ENCODE measurements at places on chromosomes 5 and 9. TPM values are rescaled to one million over a fixed set of nuclear protein-coding genes. Genes with fewer than 3 reads are reported as not detected.

DNA sequence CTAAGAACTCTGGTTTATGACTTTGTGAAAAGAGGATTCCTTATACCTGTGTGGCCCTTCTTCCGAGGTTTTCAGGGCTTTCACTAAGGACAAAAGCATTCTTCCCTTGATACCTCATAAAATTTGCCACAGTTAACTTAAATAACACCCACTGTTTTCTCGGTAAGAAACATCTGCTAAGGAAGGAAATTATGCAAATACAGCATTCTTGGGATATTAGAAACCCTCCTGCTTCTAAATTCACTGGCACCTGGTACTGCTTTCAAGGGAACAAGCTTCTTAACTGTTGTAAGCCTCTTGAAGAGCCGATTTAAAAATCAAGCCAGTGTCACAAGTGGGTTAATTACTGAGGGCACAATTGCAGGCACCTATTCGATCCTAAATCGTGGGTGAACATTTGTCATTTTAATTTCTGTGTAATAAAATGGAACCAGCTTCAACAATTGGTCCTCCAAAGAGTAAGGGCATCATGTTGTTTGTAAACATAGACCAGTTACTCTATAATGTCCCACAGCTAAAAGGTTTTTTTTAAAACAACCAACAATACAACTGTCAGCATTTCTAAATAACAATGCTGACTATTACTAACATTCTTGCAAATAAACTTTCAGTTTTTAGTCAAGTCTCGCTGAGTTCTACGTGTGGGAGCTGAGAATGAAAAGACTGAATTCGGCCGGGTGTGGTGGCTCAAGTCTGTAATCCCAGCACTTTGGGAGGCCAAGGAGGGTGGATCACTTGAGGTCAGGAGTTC is 26.6 kb downstream of the AK3 start:
- DNase-seq = no peak

- no peak for DNase-seq
Measured at GRCh38 chr5:148623741-148624140, 30.6 kb downstream of the HTR4 start.

Gene HIGD2A
- total RNA-seq = 103 TPM

Gene GCNT4
- total RNA-seq = 5.2 TPM

- DNase-seq = no peak
Measured at GRCh38 chr9:118984607-118985006, 384.6 kb downstream of the BRINP1 start.

GRCh38 chr5:141816598-141817399 is 61.4 kb downstream of the PCDH1 start:
- no peak for DNase-seq

GRCh38 chr9:128394379-128395168 is 23.4 kb downstream of the URM1 start:
- DNase-seq = no peak

Gene SNCAIP
- total RNA-seq = 6.7 TPM

DNA sequence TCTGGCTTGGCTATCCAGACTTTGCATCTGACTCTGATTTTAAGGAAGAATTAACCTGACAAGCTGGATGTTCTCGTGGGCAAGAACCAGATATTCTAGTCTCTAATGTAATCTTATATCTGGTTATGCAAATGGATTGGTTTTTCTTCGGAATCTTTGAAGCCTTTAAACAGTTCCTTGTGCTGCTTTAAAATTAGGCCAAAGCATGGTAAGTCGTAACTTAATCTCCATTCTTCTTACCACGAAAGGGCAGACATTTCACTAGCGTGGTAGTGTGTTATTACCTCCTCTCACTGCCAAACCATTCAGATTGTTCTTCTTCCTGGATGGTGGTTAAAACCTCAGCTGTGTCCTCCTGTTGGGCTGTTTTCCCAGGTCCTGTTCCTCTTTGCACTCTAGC is 34.1 kb upstream of the TTC23L start:
- no peak for DNase-seq

Gene SLC36A3
- total RNA-seq = not detected

DNA sequence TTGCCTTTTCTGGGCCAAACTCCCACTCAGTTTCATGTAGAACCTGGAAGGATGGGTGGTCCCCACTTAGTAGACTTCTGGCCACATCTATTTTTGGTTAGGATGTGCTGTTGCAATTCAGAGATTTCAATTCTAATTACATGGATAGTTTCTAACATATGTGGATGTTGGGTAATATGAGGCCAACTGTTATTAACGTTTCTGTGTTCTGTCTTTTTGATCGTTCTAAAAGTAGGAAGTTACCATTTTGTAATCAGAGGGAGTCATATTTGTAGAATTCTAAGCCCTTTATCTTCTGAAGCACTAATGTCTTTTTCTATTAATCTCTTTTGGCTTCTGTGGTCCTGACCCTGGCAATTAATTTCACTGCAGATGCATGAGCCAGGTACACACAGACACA is 141.6 kb upstream of the SPEF2 start:
- no peak for DNase-seq

GRCh38 chr5:142074006-142074405 is 34.6 kb upstream of the NDFIP1 start:
- no peak for DNase-seq

- no peak for DNase-seq
Measured at GRCh38 chr5:89043676-89044075, 160.7 kb upstream of the MEF2C start.

GRCh38 chr9:108049026-108049607 is 559.5 kb upstream of the KLF4 start:
- DNase-seq = no peak

Gene INSYN2B
- not detected for total RNA-seq

GRCh38 chr5:39420482-39421145 is 4.2 kb downstream of the DAB2 start:
- no peak for DNase-seq

- no peak for DNase-seq
Measured at GRCh38 chr9:103702572-103702971, 391.5 kb upstream of the SMC2 start.

Gene LIX1
- total RNA-seq = not detected

DNA sequence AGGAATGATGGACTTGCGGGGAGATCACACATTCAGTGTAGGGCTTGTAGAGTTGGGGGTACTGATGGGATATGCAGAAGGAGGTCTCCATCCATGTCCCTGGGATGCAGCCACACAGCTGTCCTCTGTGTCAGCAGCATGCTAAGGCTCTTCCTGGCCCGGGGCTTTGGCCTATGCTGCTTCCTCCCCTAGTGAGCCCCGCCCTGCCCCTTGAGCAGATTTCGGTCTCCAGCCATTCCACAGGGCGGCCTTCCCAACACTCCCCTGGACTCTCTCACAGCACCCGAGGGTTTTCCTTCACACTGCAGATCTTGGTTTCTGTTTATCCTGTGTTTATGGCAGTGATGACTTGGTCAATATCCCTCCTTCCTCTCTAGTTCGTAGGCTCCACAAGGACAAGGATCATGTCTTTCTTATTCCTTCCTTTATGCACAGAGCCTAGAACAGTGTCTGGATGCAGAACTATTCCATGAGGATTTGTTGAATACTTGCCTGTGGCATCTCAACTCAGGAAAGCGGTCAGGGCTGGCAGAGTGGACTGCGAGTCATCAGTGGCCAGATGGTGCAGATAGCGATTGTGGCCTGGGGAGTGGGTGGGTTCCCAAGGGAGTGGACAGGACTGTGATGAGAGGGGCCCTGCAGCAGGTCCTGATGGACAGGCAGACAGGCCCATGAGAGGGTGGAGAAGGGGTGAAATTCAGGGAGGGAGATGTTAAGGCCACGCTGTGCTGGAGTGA is 114.2 kb downstream of the RGS3 start:
- DNase-seq = peak; percentile 12

DNA sequence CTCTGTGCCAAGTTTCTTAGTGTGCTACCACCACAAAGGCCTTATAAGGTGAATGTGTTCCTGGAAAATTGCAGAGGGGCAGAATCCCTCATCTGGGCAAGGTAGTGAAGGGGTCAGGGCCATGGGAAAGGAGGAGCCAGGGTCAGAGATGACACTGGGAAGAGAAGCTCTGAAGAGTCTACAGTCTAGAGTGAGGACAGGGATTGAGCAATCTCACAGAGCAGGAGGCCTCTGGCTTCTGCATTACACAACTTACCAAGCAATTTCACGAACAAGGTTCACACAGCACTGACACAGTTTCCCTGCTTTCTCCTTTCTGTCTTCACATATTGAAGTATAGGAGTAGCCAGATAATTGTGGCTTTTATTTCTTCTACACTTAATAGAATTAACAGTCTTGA is 24.5 kb upstream of the IDNK start:
- DNase-seq = no peak

DNA sequence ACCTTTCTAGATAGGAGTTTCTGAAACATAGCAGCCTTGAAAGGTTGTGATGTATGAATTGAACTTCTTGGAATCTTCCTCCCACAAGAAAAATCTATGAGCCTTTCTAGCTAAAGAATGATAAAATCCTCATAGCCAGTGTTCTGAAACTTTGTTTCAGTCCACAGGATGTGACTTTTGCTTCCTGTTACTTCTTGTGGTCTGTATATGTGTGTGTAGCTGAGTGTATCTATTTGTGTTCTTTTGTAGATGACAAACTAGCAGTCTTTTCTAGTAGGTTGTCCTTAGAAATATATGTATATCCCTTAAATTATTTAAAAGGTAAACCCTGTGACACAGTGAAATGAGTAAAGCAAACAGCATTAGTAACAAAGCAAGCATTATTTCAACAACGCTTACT is 188.8 kb downstream of the MRPS30 start:
- DNase-seq = no peak

Gene LRRC19
- not detected for total RNA-seq

DNA sequence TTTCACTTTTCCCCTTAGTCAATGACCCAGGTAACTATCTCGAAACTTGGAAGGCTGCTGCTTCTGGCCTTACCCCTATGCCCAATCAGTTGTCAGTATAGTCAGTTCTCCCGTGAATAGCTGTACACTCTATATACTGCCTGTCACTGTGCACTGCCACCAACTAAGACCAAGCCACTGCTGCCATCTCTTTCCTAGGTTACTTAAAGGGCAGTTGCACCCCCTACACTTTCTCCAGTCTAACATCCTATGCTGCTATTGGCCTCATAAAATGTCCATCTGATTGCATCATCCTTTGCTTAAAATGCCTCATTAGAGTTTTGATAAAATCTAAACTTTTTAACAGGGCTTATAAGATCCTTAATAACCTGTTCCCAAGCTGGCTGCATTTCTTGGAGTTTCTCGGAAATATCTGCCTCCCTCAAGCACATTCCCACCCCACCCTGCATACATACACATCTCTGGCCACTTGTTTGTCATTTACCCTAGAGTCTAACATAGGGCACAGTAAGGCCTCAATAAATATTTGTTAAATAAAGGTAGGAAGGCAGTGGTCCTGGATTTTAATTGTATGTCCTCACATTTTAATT is 32.8 kb upstream of the TNFAIP8 start:
- no peak for DNase-seq

DNA sequence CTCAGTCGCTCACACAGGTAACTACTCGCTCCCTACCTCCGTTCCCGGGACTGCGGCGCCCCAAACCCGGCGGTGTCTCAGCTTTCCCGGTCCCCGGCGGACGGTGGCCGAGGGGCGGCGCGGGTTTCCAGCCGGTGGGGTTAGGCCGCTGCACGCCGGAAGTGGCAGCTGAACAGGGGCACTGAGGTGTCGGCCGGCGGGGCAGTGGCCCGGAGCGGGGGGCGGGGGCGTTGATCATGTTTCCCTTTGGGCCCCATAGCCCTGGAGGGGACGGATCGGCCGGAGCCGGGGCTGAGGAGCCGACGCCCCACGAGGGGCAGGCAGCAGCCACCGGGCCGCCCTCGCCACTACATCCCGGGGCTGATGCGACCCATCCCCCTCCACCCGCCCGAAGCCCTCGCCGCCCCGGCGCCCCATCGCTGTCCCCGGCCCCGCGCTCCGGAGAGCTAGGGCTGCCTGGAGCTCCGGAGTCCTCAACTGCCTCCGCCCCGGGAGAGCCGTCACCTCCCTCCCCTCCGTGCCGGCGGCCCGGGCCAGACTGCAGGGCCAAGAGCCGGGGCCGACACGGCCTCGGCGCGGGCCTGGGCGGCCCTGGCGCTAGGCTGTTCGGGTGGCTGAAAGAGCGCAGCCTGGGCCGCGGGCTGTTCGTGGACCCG is at the start of gene DCAF10:
Gene DCAF10, plus strand, starts transcription at position 167 of the 656 bp plus-strand sequence. Its CDS starts 70 bp downstream, at position 237.
- DNase-seq = peak; percentile 96

Gene HRCT1
- total RNA-seq = not detected

DNA sequence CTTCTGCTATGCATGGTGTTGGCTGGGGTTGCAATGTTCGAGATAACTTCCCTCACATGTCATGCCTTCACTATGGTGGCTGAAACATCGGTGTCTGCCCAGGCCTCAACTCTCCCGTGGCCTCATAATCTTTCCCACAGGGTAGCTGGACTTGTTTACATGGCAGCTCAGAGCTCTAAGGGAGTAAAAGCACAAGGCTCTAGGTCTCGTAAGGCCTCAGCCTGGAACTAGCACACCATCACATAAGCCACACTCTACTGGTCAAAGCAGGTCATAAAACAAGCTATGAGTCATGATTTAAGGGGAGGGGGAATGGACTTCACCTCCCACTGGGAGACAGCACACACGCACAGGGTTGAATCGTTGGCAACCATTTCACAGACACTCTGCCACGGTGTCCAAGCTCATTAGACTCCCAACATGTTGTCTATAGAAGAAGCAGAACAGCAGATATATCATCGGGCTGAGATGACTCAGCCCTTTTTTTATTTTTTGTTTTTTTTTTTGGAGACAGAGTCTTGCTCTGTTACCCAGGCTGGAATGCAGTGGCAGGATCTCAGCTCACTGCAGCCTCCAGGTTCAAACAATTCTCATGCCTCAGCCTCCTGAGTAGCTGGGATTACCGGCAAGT is 66.8 kb upstream of the IL17B start:
- no peak for DNase-seq

DNA sequence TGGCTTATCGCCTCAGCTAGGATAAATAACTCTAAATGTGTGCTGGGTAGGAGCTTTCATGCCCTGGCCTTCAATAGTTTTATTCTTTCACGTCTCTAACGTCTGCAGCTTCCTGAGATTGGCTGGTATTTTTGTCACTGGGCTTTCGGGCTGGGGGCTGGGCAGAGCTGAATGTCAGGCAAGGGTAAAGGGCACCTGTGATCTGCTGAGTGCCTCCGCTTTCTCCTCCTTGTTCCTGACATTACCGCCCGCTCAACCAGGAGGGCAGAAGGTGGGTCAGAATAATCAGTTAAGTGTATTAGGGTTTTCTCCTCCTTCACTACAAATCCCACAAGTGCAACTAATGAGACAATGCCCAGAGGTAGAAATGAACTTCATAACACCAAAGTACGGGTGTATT is 216.6 kb downstream of the TSSK1B start:
- DNase-seq = no peak

GRCh38 chr9:26597542-26598149 is 295.0 kb downstream of the CAAP1 start:
- DNase-seq = no peak

GRCh38 chr5:133994990-133995333 is 9.8 kb downstream of the VDAC1 start:
- DNase-seq = no peak

DNA sequence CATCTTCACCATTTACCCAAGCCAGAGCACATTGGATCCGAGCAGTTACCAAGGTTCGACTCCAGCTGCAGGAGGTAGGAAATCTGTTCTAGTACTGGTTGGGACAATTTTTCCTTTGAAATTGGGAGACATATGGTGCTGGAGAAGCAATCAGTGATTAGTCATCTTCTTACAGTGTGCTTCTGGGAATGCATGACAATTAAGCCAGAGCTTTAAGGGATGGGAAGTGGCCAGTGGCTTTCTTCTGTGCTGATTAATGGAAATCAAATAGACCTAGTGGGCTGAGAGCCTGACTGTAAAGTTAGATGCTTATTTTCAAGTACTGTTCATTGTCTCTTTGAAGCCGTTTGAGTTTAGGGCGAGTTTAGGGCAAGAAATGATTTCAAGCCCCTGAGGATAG is 152.1 kb downstream of the UNC13B start:
- DNase-seq = no peak

- DNase-seq = no peak
Measured at GRCh38 chr5:74630453-74631066, 10.0 kb downstream of the ENC1 start.

Gene STPG3
- total RNA-seq = not detected

Gene VLDLR
- 28.8 TPM for total RNA-seq

All from glutamatergic neuron (in vitro differentiated cells).